ENCODE measurements at places on chromosomes 5 and 9.

- DNase-seq = no peak
Observed at GRCh38 chr5:6489643-6490185, 41.1 kb downstream of the UBE2QL1 start.

GRCh38 chr9:136648751-136649150 lies 14.0 kb upstream of the EGFL7 start:
- DNase-seq = no peak

- DNase-seq = no peak
Observed at GRCh38 chr9:99509900-99510535, 287.9 kb downstream of the SEC61B start.

DNA sequence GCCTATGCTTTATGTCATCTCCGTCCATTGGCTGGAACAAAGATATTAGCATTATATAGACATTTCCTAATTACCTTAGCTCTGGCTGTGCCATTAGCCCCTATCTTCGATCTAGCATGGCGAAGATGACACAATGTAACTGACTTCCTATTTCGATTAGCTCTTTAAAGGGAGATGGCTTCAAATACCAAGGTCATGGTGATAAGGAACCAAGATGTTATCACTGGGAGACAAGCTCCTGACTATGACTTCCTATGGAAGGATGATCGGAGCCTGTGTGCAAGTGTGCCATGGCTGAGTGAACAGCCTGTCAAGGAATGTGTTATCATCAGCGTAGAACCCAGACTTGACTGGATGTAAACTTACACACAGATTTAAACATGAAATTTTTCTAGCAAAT lies 602.1 kb downstream of the PSAT1 start:
- no peak for DNase-seq

- no peak for DNase-seq
Observed at GRCh38 chr5:81848362-81848880, 97.5 kb upstream of the SSBP2 start.

Measured in stimulated activated CD8-positive, alpha-beta memory T cell treated with anti-CD3 and anti-CD28 coated beads, Interleukin-15, amount 100 ng/mL, for 48 hours (primary cell).